NCI-H2029 (cell line): ENCODE measurements at places on chromosomes 6 and 20.

GRCh38 chr20:2849529-2849928, 9.0 kb downstream of the VPS16 start:
- DNase-seq = no peak

- DNase-seq = no peak
These were observed 31.7 kb upstream of the MYB start for GRCh38 chr6:135149376-135149775.

GRCh38 chr6:127385668-127386430, 42.4 kb upstream of the ECHDC1 start:
- no peak for DNase-seq

- no peak for DNase-seq
These were observed 198.7 kb upstream of the STXBP5 start for GRCh38 chr6:147005499-147005898.

- DNase-seq = no peak
These were observed 256.5 kb downstream of the FARS2 start for GRCh38 chr6:5517796-5518195.

GRCh38 chr6:37530297-37530696, 30.6 kb upstream of the CCDC167 start:
- no peak for DNase-seq
